NCI-H1930 (cell line): ENCODE measurements at places on chromosomes 7 and 10.

DNA sequence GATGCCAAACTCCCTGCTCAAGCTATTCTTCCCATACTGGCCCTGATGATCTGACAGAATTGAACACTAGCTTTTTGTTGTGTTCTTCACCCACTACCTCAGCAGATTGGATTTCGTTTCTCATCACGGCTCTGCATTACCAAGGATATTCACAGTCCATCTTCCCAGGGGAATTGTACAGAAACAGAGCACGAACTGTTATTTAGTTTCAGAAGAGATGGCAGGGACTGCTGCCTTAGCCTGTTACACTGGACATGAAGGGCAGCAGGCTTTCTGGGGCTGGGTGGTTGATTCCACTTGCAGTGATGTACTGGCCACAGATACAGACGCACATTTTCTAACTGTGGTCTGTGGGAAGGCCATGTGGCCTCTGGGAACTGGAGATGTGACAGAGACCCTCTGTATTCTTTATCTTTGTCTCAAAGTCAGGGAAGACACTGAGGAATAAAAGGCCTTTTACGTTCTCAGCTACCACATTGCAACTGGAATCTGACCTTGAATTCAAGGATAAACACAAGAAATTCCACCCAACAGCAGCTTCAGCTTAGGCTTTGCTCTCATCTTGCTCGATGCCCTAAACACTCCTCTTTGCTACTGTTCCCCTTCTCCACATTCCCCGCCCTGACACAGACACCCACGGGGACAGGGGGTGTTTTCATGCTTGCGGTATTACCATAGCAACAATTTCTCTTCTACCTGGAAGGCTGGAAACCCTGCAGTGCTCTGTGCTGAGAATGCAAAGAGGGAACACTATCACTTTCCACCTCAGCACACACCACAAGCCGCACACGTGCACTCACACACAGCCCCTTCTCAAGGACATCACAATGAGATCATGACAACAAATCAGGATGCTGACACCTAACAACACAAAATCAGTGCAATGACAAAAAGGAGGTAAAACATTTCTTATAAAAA lies 81.7 kb downstream of the RNF216 start:
- no peak for DNase-seq

DNA sequence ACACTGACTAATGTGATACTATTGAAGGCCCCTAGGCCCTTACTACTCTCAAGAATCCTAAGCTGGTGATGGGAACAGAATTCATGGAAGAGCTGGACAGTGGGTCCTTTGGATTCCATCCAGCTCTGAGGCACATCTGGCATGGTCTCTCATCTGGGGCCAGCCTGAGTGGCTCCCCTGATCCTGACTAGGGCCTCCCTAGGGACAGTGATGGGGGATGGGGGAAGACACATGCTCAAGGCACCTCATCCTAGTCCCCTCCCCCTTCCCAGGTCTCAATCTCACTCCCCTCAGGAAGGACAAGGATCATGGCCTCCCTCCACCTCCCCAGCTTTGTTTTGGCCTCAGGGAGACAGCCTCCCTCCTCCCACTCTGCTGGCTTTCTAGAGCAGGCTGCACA lies 1.8 kb downstream of the KCNIP2 start:
- DNase-seq = no peak

DNA sequence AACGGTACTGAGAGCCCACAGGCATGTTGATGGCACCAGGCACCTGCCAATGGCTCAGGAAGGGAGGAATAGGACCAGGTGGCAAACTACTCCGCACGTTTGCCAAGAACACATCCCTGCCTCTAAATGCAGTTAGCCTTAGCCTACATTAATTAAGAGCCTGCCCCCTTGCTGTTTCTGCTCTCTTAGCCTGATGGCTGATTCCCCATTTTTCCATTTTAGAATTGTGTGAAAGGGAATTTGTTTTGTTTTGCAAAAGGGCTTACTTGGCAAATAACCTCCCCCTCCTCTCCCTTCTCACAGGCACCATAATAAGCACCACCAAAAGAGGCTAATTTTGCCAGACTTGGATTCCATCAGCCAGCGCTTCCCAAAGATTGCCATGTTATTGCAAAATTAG lies 1203.2 kb downstream of the SORCS3 start:
- peak; percentile 32 for DNase-seq

- no peak for DNase-seq
These were observed 42.6 kb downstream of the OTUD1 start for GRCh38 chr10:23481363-23481961.

GRCh38 chr10:62736168-62736546 lies 68.4 kb upstream of the ADO start:
- no peak for DNase-seq

DNA sequence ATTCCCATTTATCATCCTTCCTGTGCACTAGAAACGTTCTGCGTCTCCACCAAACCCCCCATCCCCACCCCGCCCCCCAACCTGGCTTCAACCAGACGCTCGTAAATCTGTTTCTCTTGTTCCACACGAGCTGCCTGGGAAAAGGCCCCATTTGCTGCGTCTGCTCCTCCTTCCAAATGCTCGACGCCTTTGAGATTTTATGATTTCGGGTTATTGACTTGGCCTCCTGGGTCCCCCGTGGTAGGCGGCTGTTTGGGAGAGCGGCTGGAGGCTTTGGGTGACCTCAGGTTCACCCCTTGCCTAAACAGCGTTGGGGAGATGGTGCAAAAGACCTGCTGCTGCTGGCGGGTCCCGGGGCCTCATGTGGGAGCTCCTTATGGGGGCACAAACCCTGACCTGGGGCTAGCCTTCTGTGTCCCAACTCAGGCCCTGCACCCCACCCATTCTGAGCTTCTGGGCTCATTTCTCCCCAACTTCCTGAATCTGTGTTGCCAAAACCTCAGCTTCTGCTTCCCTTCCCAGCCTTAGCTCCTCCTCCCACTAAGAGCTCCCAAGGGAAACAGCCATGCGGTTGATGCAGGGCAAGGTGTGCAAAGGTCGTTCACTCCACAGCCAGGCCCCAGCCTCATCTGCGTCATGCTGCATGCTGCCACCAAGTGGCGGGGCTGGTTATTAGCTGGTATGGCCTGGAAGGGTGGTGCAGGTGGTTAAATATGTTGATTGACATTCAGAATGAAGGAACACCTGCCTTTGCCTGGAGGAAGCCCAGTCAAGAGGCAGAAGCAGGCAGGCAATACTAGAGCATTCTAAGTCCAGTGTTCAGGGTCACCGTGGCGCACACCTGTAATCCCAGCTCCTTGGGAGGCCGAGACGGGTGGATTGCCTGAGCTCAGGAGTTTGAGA lies 49.1 kb upstream of the ELN start:
- DNase-seq = peak; percentile 31

DNA sequence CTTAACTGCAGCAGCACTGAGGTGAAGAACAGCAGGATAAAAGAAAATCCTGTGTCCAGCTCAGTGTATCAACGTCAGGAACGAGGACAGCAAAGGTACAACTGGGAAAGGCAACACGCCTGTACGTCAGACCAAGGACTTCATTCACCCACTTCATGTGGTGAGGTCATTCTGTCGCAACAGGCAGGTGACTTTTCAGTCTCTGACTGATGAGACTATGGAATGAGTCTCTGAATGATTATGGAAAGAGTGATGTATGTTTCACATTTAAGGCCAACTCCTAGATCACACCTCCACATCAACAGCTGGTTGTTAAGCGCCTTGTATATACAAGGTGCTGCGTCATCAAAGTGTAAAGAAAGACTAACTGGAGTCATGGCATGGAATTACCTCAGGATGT lies 297.6 kb upstream of the SP8 start:
- DNase-seq = no peak

DNA sequence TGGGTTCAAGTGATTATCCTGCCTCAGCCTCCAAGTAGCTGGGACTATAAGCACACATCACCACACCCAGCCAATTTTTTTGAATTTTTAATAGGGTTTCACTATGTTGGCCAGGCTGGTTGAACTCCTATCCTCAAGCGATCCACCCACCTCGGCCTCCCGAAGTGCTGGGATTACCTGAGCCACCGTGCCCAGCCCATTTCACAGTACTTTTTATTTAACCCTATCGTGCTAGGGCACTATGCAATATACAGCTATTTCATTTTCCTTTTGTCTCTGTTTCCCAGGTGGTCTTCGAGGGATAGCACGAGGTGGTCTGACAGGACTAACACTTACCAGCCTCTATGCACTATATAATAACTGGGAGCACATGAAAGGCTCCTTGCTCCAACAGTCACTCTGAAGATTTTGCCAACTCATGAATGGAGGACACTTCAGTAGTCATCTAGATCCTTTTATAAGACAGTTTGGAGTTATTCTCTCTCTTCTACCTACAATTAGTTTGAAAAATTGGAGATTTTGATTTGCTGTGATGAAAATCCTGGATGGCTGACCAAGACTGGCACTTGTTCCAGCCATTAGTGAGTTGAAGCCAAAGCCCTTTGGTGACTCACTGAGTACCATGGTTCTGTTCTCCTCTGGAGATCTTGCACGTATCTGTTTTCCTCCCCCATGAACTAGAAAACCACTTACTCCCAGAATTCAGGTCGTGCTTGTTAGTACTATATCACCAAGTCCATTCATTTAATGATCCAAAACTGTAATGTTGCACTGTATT lies 27.3 kb downstream of the NCOA4 start:
- DNase-seq = no peak

- no peak for DNase-seq
These were observed 8.8 kb upstream of the TRPV6 start for GRCh38 chr7:142894112-142894984.

DNA sequence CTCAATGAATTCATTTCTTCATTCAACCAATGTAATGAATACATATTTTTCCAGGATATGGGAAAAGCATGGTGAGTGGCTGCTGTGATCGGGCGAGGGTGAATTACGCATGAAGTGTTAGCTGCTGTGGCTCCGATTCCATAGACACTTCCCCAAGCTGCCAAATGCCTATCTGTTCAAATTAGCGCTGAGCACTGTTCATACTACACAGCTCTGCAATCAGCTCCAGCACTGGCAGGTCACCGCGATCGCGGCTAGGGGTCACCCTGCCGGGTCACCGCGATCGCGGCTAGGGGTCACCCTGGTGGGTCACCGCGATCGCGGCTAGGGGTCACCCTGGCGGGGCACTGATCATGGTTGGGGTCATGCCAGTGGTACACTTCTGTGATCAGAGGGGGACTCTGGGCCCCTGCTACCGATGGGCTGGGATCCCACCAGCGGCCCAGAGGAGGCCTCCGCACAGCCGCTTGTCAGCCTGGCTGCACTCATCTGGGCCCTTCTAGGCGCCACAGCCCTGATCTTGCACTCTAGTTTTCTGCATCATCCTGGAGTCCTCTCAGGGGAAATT lies 49.3 kb downstream of the JAKMIP3 start:
- no peak for DNase-seq

DNA sequence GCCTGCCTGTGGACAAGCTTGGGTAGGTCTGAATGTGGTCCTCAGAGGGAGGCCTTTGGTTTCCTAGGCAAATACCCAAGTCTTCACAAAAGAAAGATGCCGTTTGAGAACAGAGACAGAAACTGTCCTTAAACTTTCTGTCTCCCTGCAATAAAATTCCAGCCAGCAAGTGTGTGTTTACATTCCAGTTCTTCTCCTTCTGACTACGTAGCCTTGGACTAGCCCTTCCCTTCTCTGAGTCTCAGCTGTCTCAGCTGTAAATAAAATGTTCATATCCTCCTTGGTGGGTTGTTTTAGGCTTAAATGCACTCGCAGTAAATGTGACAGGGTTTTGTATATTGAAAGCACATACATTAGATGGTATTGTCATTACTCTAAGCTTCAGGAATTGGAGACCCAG lies 561.2 kb upstream of the MKI67 start:
- no peak for DNase-seq

GRCh38 chr10:16182144-16182543 lies 254.7 kb upstream of the PTER start:
- DNase-seq = no peak

DNA sequence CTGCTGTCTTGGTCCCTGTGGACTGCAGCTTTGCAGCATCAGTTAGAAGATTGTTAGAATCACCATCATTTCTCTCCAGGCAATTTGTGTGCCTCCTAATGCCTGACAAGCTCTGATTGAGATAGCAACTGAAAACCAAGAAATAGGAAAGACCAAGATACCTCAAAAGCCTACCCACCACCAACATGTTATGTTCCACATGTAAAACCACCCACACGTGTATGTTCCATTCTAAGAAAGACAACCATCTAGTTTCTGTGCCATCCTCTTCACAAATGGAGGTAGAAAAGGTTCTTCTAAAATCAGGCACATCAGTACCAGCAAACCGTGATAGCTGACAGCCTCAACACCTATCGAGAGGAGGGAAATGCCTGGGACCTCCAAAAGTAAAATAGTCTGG lies 46.9 kb downstream of the TASOR2 start:
- no peak for DNase-seq
